ENCODE measurements at places on chromosomes 2 and 18.

- no peak for DNase-seq
These were observed 18.1 kb upstream of the PKDCC start for GRCh38 chr2:42029639-42030199.

DNA sequence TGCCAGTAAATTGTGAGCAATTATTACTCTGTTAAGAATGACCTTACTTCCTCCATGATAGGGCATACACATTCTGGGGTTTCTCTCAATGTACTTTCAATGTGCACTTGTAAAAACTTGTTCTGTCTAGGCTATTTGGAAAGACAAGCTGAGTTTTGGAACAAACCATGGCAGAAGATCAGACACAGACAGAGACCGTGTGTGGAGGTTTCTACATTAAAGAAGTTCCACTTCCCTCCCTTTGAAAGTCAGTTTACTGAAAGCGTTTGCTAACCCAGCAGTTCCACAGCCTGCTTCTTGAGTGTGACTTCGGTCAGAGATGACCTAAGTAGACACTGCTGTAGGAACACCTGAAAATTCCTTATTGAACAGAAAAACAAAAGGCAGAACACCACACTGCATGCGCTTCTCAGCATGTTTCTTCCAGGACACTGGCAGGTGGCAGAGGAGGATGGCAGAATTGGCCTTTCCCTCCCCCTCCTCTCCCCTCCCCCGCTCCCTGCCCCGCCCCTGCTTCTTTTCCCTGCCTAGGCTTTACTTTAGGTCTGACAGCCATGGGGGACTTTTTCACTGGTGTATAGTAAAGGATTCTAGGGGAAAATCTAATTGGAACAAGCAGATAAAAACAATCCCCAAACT, 109.8 kb downstream of the NOL10 start:
- DNase-seq = no peak

- DNase-seq = no peak
These were observed 126.7 kb downstream of the GALNT14 start for GRCh38 chr2:31011587-31011986.

DNA sequence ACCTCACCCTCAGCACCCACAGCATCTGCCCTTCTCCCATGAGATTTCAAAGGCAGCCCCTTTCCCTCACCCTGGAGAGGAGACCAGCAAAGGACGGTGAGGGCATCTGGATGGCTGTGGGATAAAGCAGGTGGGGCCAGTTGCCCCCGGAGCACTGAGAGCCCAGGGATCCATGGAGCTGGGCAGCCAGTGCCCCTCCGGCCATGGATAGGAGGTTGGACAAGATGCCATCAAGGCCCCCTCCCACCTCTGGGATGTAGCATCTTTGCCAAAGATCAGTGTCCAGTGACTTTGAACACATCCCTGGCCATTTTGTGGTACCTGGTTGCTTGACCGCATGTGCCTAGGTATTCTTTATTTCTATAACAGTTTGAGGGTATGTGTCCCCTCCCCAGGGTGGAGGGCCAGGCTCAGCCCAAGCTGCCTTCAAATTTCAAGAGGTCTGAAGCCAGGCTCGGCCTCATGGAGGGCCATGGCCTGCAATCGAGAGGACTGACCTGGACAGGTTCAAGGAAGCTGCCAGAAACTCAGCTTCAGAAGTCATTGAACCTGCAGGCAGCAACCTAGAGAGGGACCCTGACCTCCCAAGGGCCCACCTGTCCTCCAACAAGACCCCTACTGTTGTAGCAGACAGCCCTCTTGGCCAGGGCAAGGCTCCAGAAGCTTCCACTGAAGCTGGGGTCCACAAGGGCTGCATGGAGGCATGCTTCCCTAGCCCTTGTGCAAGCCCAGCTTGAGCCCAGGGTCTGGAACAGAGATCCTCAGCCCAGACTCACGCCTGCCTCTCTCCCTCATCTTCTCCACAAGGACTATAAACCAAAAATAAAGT, 55.5 kb upstream of the BIN1 start:
- no peak for DNase-seq

GRCh38 chr2:43324259-43325106, 98.1 kb upstream of the ZFP36L2 start:
- no peak for DNase-seq

GRCh38 chr2:132544006-132544630, 125.9 kb downstream of the LYPD1 start:
- no peak for DNase-seq

- DNase-seq = no peak
These were observed 73.8 kb upstream of the NEUROD1 start for GRCh38 chr2:181754105-181754504.

GRCh38 chr2:109214651-109215371, 85.8 kb downstream of the SH3RF3 start:
- no peak for DNase-seq

DNA sequence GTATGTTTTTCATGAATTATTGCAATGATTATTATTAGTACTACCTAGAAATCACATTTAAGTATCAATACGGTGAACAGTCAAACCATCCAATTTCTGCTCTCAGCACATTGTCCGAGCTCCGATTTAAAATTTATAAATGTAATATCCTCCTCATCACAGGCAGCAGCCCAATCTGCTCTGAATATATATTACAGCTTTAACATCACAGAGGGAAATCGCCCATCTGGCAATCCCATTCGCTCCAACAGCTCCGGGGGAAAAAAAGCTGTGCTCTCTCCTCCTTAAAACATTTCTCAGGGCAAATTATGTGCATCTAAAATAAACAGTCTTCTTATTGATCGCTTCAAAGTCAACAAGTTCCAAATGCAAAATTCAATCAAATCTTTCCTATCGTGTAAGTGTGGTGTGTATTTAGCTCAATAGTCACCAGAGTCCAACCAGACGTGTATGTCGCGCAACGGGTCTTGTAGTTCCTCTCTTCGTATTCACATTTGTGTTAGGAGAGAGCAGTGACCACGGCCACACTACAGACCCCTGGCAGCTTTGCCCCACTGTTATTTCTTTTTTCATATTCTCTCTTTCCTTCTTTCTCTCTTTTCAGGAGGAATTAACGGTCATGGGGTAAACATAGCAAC, 2.4 kb downstream of the FIGN start:
- DNase-seq = no peak

DNA sequence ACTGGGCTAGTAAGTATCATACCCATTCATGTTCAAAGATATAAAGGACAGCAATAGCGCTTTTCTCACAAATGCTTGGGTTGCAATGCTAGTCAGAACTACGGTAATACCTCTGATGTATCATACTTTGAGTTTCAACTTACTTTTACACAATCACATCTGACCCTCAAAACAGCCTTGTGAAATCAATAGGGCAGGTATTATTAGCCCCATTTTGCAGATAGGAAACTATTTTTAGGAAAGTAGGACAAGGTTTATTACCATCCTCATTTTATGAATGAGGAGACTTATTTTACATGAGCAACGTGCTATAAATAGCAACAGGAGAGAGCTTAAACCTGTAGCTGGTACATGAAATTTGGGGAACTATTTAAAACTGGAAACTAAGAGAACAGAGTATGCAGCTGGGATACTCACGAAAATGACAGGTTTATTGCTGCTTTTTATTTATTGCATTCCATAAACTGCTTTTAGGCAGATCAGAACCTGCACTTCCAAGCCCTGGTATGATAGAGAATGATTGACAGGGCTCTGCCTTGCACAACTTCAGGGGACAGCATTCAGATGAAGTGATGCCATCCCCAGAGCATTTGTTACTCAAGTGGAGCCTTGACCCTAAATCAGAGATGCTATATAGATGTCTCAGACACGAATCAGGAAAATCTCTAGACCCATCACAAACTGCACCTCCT, 42.4 kb upstream of the PPM1B start:
- no peak for DNase-seq

DNA sequence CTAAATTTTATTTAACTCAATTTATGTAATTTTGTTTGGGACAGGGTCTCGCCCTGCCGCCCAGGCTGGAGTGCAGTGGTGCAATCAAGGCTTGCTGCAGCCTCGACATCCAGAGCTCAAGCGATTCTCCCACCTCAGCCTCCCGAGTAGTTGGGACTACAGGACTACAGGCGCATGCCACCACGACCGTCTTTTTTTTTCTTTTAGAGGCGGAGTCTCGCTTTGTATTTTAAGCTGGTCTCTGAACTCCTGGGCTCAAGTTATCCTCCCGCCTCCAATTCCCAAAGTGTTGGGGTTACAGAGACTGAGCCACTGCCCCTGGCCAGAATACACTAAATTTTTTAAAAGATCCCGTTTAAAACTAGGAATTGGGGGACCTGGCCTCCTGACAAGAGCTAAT, 18.5 kb downstream of the WNT10A start:
- no peak for DNase-seq
